ENCODE measurements at places on chromosomes 6 and 20.

- DNase-seq: peak; percentile 80
- H3K4me3 ChIP-seq: peak overlapping the region; percentile 81
- H3K27ac ChIP-seq: no peak overlapping the region
- H3K27me3 ChIP-seq: peaks cover 18% of the 10 kb centered on the region
- peaks cover 12% of the 10 kb centered on the region for H3K4me1 ChIP-seq
- peaks cover 53% of the 10 kb centered on the region for H3K36me3 ChIP-seq
Observed at GRCh38 chr6:28161410-28162079, 19.9 kb downstream of the ZKSCAN8 start.

DNA sequence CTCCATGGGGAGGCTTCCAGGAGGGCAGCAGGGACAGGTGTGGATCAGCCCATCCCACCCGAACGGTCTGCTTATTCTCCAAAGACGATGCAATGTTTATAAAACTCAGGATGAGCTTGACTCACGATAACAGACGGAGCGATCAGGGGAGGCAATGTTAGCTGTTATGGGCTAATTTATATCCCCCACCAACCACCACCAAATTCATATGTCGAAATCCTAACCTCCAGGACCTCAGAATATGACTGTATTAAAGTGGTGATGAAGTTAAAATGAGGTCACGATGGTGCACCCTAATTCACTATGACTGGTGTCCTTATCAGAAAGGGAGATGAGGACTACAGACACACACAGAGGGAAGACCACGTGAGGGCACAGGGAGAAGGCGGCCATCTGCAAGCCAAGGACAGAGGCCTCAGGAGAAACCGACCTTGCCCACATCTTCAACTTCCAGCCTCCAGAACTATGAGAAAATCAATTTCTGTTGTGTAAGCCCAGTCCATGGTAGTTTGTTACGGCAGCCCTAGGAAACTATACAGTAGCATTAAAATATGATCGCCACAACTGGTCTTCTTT, 7.0 kb downstream of the ADTRP start:
- H3K27ac ChIP-seq: no peak overlapping the region
- H3K4me1 ChIP-seq: peaks cover 59% of the 10 kb centered on the region
- H3K27me3 ChIP-seq: peaks cover 4% of the 10 kb centered on the region

GRCh38 chr6:122788663-122789181, 336 bp upstream of the SMPDL3A start:
- H3K4me3 ChIP-seq: peak overlapping the region; percentile 83
- peak overlapping the region; percentile 80 for H3K27ac ChIP-seq
- H3K4me1 ChIP-seq: peaks cover 33% of the 10 kb centered on the region
- no peaks in the 10 kb centered on the region for H3K36me3 ChIP-seq
- H3K27me3 ChIP-seq: peaks cover 19% of the 10 kb centered on the region

GRCh38 chr6:137304020-137304780, 85.0 kb upstream of the IFNGR1 start:
- DNase-seq: no peak
- H3K4me3 ChIP-seq: no peak overlapping the region

- H3K36me3 ChIP-seq: peaks cover 5% of the 10 kb centered on the region
- H3K4me3 ChIP-seq: peak overlapping the region; percentile 7
- peak overlapping the region; percentile 44 for H3K27ac ChIP-seq
- no peaks in the 10 kb centered on the region for H3K27me3 ChIP-seq
- peaks cover 35% of the 10 kb centered on the region for H3K4me1 ChIP-seq
Observed at GRCh38 chr6:21414065-21414464, 179.5 kb upstream of the SOX4 start.

GRCh38 chr20:17992847-17993513, 24.2 kb downstream of the MGME1 start:
- H3K27me3 ChIP-seq: peaks cover 3% of the 10 kb centered on the region
- peaks cover 27% of the 10 kb centered on the region for H3K36me3 ChIP-seq
- DNase-seq: no peak
- H3K27ac ChIP-seq: peak overlapping the region; percentile 82
- no peak overlapping the region for H3K4me3 ChIP-seq
- peaks cover 25% of the 10 kb centered on the region for H3K4me1 ChIP-seq

DNA sequence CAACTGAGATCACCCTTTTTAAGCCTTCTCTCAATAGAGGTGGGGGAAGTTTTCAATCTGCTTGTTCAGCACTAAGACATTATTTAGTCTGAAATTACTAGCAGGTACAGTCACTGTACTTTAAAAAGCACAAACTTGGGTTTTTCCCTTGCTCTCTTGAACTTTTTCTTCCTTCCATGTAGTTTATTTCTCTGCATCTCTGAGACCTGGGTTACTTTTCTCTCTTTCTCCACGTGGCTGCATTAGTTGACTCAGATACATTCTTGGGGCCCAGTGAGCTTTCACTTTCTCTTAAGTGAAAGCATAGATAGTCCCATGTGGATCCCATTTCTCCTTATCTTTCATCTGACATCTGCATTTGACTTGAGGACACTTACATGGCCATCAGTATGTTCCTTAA, 433.9 kb upstream of the MAP3K7 start:
- DNase-seq: no peak
- no peak overlapping the region for H3K4me3 ChIP-seq
- peaks cover 10% of the 10 kb centered on the region for H3K4me1 ChIP-seq
- peaks cover 4% of the 10 kb centered on the region for H3K27me3 ChIP-seq
- H3K27ac ChIP-seq: no peak overlapping the region

DNA sequence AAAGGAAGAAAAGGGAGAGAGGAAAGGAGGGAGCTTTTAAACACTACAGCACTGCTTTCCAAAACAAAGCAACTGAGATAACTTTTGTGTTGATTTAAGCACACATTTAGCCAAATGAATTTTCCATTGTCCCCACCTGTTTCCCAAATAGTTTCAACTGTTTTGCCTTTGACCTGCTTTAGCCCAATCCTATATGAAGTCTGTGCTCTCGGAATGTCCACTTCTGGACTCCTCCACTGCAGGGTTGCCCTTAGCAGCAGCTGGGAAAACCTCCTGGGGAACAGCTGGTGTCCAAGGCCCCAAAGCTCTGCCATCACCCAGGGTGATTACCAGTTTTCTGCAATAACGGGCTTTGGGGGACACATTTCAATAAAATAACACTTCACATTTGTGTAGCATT, 44.9 kb upstream of the PKHD1 start:
- H3K27me3 ChIP-seq: peaks cover 12% of the 10 kb centered on the region
- H3K4me1 ChIP-seq: peaks cover 9% of the 10 kb centered on the region
- no peaks in the 10 kb centered on the region for H3K36me3 ChIP-seq
- DNase-seq: no peak

DNA sequence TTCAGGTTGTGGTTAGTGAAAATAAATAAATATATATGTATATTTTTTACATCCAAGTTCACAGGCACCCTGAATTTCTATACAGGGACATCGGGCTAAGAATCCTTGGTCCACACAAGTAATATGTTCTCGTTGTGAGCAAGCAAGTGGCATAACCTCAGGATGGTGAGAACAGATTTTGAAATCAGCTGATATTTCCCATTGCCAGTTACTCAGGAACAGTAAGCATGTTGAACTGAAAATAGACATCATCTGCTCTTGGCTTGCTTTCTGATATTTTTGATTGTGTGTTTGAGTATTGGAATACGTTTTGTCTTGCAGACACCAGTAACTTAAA, 87.7 kb downstream of the TRMT6 start:
- H3K36me3 ChIP-seq: peaks cover 5% of the 10 kb centered on the region
- no peak overlapping the region for H3K27ac ChIP-seq
- no peaks in the 10 kb centered on the region for H3K27me3 ChIP-seq
- no peaks in the 10 kb centered on the region for H3K4me1 ChIP-seq

- no peak overlapping the region for H3K4me3 ChIP-seq
- DNase-seq: no peak
- H3K4me1 ChIP-seq: peaks cover 8% of the 10 kb centered on the region
- peaks cover 38% of the 10 kb centered on the region for H3K36me3 ChIP-seq
- H3K27ac ChIP-seq: no peak overlapping the region
Observed at GRCh38 chr20:31523361-31524283, 9.4 kb downstream of the HM13 start.

GRCh38 chr20:22908944-22909343, 126.2 kb upstream of the SSTR4 start:
- no peak overlapping the region for H3K4me3 ChIP-seq
- no peaks in the 10 kb centered on the region for H3K27me3 ChIP-seq
- H3K27ac ChIP-seq: no peak overlapping the region
- no peak for DNase-seq

- peaks cover 11% of the 10 kb centered on the region for H3K36me3 ChIP-seq
- no peak overlapping the region for H3K27ac ChIP-seq
- peaks cover 12% of the 10 kb centered on the region for H3K4me1 ChIP-seq
- no peak for DNase-seq
- no peaks in the 10 kb centered on the region for H3K27me3 ChIP-seq
- H3K4me3 ChIP-seq: no peak overlapping the region
Observed at GRCh38 chr6:106182455-106182854, 96.3 kb downstream of the PRDM1 start.

- H3K36me3 ChIP-seq: peaks cover 52% of the 10 kb centered on the region
- H3K4me1 ChIP-seq: peaks cover 30% of the 10 kb centered on the region
- no peak overlapping the region for H3K4me3 ChIP-seq
- H3K27ac ChIP-seq: no peak overlapping the region
Observed at GRCh38 chr6:147279427-147279826, 75.2 kb downstream of the STXBP5 start.

All from nephron progenitor cell (in vitro differentiated cells).